ENCODE measurements at places on chromosomes 5 and 9.

- DNase-seq, result no peak
Measured at GRCh38 chr5:6043491-6044310, 334.6 kb downstream of the MED10 start.

GRCh38 chr9:115636596-115636995, 517.0 kb upstream of the PAPPA start:
- no peak for DNase-seq

DNA sequence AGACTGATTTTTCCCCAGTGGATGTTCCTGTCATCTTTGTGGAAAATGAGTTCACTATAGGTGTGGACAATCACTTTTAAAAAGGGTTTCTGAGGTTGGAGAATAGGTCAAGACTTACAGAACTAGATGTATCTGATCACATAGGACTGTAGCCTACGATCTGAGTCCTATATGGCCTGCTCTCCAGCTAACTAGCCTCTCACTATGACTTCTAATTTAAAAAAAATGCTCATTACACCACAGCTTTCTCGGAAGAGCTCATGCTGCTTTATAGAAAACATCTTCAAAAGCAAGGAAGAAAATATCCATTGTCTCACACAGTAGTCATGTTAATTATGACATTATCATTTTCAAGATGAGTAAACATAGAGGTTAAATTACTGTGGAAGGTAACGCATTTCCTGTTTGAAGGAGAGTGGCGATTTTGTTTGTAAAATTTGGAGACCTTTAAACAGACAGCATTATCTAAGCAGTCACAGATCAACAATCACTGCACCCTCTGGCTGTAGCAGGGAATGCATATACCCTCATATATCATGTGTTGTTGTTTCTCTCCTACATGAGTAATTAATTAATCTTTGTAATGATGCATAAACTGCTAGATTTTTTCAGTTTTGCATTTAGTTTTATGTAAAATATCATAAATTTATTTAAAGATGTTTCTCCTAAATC, 573.7 kb downstream of the GABRG2 start:
- DNase-seq, result no peak

DNA sequence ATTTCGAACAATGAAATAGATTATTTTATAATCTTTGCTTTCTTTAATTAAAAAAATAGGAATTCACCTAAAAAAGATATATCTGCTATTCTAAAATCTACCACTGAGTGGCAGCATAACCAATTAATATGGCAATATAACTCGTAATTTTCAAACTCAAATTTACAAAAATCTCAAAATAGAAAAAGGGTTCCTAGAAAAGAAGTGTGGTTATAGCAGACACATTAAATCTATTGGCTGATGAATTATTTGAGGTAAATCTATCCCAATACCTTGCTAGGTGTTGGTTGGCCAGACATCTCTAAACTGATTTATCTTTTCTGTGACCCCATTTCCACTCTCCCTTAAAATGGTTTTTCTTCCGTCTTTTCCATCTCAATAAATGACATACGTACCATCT, 30.2 kb upstream of the NRG2 start:
- DNase-seq, result no peak

DNA sequence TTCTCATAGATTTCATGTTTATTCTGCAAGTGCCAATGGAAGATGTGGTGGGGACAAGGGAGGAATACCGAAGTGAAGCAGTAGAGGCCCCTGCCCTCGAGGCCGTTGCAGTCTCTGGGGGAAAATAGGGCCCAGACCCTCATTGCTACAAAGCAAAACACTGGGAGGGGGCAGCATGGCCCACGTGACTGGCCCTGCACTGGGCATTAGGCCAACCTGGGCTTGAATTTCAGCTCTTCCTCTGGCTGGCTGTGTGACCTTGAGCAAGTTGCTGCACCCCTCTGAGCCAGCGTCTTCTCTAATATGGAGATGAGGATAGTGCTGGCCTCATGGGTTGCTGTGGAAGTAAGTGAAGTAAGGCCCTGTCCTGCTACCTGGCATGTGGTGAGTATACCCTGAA, 709 bp upstream of the SYNPO start:
- no peak for DNase-seq

- DNase-seq, result no peak
Measured at GRCh38 chr5:154351566-154351965, 94.2 kb upstream of the SAP30L start.

DNA sequence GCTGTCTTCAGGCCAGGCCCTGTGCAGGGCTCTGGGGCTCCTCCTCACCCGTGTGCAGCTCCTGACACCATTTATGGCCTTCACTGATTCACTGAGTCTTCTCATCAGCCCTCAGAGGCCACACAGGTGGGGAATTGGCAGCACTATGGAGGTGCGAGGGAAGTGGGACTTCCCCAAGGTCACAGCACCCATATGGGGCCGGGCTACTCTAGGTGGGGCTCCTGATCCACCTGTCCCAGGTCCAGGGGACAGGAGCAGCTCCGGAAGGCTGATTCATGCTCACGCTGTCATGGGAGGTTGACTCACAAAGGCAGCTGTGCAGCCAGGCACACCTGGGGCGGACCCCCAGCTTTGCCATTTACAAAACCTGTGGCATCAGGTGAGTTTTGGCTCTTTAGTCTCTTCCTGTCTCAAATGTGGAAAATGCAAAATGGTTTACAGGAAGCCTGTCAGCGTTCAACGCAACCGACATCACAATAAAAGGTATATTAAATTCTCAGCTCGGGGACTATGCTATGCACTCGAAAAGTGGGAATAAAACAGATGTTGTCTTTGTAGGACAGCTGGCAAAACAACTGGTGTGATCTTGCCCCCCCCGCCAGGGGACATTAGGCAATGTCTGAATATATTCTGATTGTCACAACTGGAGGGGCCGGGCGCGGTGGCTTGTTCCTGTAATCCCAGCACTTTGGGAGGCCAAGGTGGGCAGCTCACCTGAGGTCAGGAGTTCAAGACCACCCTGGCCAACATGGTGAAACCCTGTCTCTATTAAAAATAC, 15.0 kb downstream of the NAIF1 start:
- no peak for DNase-seq

GRCh38 chr9:127444921-127445850, 6.0 kb downstream of the RPL12 start:
- DNase-seq, result no peak

DNA sequence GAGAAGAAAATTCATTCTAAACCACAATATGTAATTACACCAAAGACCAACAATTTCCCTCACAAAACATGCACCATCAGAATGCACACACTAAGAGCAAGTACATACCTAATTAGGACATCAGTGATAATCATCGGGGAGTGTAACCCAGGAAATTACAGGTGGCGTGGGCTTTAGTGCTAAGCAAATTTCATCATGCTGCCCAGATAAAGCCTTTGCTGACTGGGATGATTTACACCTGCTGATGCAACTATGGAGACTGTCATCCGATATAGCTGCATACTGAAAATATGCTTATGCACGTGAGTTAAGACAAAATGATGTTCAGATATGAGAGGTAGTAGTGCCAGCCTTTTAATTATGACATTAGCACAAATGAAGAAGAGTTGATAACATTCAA, 123.2 kb downstream of the DCP2 start:
- DNase-seq, result no peak

DNA sequence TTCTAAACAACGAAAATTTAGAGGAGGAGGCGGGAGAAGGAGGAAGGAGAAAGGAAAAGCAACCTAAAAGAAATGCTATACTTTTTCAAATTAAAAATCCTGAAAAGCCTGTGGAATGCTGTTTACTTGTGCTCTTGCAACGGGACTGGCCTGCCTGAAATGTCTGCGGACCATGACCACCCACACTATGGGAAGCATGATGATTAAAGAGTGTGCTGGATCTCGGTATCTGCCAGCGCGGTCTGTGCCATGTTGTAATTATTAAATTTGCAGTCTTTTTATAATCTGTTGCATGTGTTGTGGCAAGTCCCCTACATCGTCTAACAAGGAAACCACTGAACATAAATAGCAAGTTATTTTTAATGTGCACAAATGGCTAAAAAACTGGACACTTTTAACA, 111.4 kb downstream of the FANCC start:
- DNase-seq, result no peak

GRCh38 chr9:126383406-126384046, 56.9 kb downstream of the MVB12B start:
- DNase-seq, result no peak

GRCh38 chr9:76677481-76678055, 86.7 kb upstream of the PCA3 start:
- no peak for DNase-seq

- no peak for DNase-seq
Measured at GRCh38 chr5:94310833-94311232, 307.6 kb downstream of the KIAA0825 start.

DNA sequence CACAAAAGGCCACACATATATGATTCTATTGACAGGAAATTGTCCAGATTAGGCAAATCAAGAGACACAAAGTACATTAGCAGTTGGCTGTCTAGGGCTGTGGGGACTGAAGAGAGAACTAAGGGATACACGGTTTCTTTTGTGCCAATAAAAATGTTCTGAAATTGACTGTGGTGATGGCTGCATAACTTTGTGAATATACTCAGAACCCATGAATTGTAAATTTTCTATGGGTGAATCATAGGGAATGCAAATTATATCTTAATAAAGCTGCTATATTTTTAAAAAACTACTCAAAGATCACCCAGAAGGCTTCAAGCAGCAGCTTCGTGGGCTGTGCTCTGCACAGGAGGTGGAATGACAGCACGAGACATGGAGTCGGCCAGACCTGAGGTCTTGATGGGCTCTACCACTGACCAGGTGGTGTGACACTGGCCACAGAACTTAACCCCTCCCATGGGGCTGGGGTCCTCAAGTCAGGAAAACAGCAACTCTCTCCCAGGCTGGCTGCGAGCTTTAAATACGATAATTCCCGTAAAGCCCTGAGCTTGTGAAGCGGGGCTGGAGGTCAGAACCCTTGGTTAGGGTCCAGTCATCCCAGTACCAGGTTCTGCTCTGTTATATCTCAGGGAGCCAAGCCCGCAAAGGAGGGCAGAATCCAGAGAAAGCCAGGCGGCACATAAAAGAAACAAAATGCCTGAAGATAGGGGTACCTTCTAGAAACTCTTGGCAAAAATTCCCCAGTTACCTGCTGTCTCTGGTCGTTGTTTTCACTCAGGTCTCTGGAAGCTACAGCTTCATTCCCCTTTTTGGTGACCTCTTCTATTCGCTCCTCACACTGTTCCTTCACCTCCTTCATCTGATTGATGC, 59.1 kb downstream of the GOLM1 start:
- no peak for DNase-seq

GRCh38 chr5:30981576-30981975, 211.9 kb upstream of the CDH6 start:
- DNase-seq, result no peak

- no peak for DNase-seq
Measured at GRCh38 chr5:165579911-165580310, 2074.5 kb downstream of the MAT2B start.

GRCh38 chr9:99026271-99026955, 78.5 kb upstream of the TGFBR1 start:
- DNase-seq, result no peak

DNA sequence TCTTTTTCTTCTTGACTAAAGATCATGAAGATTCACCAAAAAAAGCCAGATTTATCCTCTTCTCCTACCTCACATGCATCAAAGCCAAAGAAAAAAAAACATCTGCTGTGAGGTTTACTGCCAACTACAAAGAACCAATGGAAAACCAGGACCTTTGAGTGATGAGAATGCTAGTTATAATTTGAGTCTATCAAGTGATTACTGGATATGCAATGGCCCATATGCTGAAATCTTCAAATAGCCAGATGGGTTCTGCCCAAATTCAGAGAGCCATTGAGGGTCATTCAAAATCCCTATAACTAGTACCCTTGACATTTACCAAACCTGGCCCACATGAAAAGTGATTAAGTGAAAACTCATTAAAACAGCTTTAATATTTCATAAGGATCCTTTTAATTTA, 78.4 kb upstream of the ACO1 start:
- no peak for DNase-seq

GRCh38 chr9:6567140-6567591, 78.4 kb downstream of the GLDC start:
- DNase-seq, result no peak

DNA sequence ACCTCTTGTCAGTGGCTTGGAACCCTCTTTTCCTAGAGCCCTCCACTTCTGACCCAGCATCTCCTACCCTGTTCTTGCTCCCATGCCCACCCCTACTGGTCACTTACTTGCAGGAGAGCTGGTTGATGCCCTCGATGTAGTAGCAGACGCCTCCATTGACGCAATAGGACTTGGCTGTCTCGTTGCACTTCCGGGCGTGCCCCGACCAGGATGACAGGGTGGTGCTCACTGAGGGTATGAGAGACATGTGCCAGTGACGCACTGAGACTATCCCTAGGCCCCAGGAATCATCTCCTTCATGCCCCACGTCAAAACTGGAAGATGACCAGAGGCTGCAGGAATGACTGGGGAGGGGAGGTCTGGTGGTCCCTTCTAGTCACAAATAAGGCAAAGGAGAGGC, 76.0 kb downstream of the PSD2 start:
- DNase-seq, result no peak

- no peak for DNase-seq
Measured at GRCh38 chr5:72878854-72879253, 62.4 kb downstream of the TNPO1 start.

DNA sequence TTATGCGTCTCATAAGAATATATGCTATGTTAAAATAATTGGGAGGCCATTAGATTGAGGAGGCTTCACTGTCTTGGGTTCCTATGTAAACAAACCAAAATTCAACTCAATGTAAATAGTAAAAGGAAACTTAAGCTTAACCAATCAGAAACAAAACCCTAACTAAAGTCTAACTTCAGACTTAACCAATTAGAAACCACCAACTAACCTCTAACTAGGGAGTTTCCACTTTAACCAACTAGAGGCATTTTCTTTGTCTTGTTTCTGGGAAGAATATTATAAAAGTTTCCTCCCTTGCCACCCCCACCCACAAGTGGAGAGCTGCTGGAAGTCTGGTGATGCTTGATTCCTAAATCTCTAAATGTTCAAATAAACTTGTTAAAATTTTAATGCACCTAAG, 214.5 kb downstream of the SEMA5A start:
- DNase-seq, result no peak

GRCh38 chr5:13359344-13359743, 585.1 kb downstream of the DNAH5 start:
- no peak for DNase-seq

GRCh38 chr5:96896276-96896675, 20.0 kb downstream of the ERAP2 start:
- no peak for DNase-seq

- no peak for DNase-seq
Measured at GRCh38 chr5:170720984-170721383, 62.5 kb upstream of the GABRP start.

GRCh38 chr5:154397652-154398406, 48.0 kb upstream of the SAP30L start:
- no peak for DNase-seq
